ENCODE measurements at places on chromosomes 2 and 18. TPM values are rescaled to one million over a fixed set of nuclear protein-coding genes. Genes with fewer than 3 reads are reported as not detected.

MZT2A gene
- total RNA-seq = 158 TPM

DNA sequence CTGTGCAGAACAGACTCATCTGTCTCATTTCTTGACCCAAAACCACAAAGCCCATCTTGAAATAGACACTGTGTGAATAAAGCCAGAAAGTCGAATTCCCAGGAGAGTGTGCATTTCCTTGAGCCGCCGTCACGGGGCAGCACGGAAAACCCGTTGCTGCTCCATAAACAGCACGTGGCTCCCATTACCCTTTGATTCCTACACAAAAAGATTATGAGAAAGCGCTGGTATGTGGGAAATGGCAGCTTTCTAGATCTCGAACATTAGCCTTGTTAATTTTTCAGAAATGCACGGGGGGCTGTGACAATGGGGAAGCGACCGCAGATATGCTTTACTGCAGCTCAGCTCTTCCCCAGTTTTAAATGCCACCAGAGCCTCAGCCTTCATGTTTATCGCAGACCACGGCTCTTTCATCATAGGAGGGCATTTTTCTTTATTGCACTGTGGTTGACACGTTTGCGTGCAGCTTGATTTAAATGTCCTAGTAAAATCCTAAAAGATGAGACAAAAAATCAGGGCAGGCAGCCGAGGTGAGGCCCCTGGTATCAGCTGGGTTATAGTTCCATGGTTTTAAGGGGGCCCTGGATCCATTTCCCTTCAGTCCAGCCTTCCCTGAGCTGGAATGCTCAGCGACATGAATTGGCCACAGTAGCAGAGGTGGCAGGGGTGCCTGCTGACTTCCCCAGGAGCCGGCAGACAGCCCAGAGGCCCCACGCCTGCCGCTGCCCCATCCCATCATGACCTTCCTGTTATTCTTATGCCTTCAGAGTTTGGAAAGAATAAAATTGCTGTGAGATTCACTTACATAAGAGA lies 249.3 kb downstream of the NDUFA10 start:
- H3K27me3 ChIP-seq = no peaks in the 10 kb centered on the region
- DNase-seq = no peak
- no peak overlapping the region for H3K4me3 ChIP-seq
- H3K27ac ChIP-seq = no peak overlapping the region

MTIF2 gene
- total RNA-seq = 51.1 TPM

DNA sequence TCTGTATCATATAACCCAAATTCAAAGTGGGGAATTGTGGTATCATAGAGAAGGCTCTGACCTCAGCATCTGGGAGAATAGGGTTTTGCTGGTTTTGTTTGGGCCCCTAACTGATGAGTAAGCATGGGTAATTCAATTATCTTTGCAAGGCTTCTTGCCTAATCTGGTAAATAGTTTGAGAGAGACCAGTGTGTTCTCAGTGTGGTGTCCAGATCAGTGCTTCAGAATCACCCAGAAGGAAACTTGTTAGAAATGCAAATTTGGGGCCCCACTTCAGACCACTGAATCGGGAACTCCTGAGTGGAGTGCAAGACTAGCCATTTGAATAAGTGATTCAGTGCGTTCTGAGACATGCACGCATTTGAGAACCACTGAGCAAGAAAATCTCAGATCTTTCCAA lies 282.7 kb downstream of the EPHA4 start:
- no peaks in the 10 kb centered on the region for H3K36me3 ChIP-seq
- H3K4me3 ChIP-seq = no peak overlapping the region
- no peaks in the 10 kb centered on the region for H3K27me3 ChIP-seq
- H3K4me1 ChIP-seq = no peaks in the 10 kb centered on the region
- DNase-seq = no peak
- no peak overlapping the region for H3K27ac ChIP-seq

COL4A4 gene
- not detected for total RNA-seq

PER2 gene
- total RNA-seq = 17.6 TPM

- no peak overlapping the region for H3K27ac ChIP-seq
- no peaks in the 10 kb centered on the region for H3K27me3 ChIP-seq
- peaks cover 5% of the 10 kb centered on the region for H3K4me1 ChIP-seq
Measured at GRCh38 chr2:48209214-48209885, 303.1 kb upstream of the FBXO11 start.

- peaks cover 25% of the 10 kb centered on the region for H3K4me1 ChIP-seq
- no peaks in the 10 kb centered on the region for H3K27me3 ChIP-seq
- no peaks in the 10 kb centered on the region for H3K36me3 ChIP-seq
Measured at GRCh38 chr2:48412443-48413250, 117.3 kb upstream of the STON1 start.
